ENCODE measurements at places on chromosomes 2 and 18. TPM values are rescaled to one million over a fixed set of nuclear protein-coding genes. Genes with fewer than 3 reads are reported as not detected.

GFPT1 gene
- total RNA-seq, result 50.9 TPM

BUB1 gene
- 25.4 TPM for total RNA-seq

ERBB4 gene
- total RNA-seq, result 43.8 TPM

GRCh38 chr2:158103411-158104012 is 1.8 kb downstream of the UPP2 start:
- no peak for DNase-seq
- no peaks in the 10 kb centered on the region for H3K4me1 ChIP-seq
- H3K4me3 ChIP-seq, result no peak overlapping the region
- no peaks in the 10 kb centered on the region for H3K27me3 ChIP-seq
- H3K36me3 ChIP-seq, result no peaks in the 10 kb centered on the region
- no peak overlapping the region for H3K27ac ChIP-seq

GRCh38 chr2:222052934-222053367 is 245.8 kb downstream of the PAX3 start:
- H3K4me3 ChIP-seq, result peak overlapping the region; percentile 22
- H3K27me3 ChIP-seq, result peaks cover 74% of the 10 kb centered on the region
- H3K36me3 ChIP-seq, result no peaks in the 10 kb centered on the region

EVX2 gene
- total RNA-seq, result not detected

Data from progenitor cell of endocrine pancreas (in vitro differentiated cells).